Stimulated activated CD4-positive, alpha-beta T cell treated with anti-CD3 and anti-CD28 coated beads, Interleukin-1b, Interleukin-23, amount 100 ng/mL, for 1 hour (primary cell): ENCODE measurements at places on chromosomes 7 and 10.

DNA sequence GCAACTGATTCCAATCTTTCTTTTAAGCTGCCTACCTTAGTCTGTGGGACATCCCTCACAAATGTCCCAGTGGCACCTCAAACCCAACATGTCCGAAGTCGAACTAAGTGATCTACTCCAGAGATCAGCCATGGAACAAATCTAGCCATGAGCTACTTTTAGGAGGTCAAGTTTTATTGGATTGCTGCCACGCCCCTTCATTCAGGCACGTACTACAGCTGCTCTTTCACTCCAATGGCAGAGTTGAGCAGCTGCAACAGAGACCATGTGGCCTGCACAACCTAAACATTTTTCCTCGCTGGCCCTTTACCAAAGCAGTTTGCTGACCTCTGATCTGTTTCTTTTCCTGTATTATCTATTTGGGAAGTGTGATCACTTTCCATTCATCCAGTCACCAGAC, 192.4 kb upstream of the CDCA7L start:
- DNase-seq, result no peak

GRCh38 chr10:72058989-72059842, 29.1 kb downstream of the SPOCK2 start:
- DNase-seq, result no peak

GRCh38 chr7:77954773-77955555, 156.4 kb downstream of the PHTF2 start:
- no peak for DNase-seq

DNA sequence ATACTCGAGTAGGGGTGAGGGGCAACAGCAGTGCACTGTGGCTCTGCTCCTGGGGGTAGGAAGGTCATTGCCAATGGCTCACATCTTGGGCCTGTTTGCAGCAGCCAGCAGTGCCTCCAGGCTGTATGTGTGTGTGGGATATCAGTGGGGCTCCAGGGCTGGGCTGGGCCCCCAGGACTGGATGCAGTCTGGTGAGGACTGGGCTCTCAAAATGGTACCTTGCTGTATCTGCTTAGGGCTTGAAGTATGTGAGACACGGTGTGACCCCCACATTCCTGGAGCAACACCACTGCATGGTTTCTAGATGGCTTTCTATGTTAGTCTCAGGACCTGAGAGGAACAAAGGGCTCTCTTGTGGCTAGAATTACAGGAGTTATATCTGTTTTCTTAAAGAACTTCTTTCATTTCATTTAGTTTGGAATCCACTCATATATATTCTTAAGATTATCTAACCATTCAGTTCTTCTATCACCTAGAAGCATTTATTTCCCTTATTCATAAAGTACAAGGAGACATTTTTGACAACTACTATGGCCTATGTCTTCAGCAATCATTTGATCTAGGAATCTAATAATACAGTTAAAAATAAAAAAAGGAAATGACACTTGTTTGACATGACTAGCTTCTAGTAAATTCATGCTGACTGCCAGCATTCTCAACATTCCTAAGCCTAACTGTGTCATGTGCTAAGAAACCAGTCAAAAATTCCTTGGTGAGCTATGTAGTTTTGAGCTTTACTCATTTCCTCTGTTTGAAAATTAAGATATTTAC, 443.2 kb upstream of the SEMA3A start:
- no peak for DNase-seq

DNA sequence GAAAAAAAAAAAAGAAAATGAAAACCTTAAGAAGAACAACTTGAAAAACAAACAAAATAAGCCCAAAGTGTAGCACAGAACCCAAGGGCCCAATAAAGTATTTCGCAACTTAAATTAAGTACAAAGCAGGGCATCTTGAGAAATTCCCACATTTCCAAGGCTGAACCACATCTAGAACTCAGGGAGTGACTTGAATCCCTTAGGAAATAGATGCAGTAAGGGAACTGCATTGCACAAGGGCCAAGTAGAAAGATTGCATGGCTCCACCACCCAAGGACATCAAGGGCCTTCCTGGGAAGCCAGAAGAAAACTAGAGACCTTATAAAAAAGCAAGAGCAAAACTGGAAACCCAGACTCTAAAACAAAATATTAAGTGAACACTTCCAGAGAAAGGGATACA, 352.7 kb downstream of the CXCL12 start:
- no peak for DNase-seq

DNA sequence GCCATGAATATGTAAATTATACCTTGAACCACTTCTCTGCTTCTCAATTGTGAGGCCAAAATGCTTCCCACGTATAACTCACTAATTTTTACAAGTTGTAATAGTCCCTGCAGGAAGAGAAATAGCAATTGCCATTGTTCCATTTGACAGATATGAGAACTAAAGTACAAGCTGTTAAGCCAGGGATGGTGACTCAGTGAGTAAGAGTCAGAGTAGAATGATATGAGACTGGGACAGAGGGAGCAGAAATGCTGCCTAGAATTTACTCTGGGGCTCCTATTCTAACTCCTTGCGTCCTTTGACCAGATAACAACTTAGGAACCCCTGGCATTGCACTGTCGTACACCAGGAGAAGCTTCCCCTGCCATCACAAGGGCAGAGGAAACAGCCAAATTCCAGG, 45.1 kb upstream of the SEPTIN7 start:
- DNase-seq, result no peak

DNA sequence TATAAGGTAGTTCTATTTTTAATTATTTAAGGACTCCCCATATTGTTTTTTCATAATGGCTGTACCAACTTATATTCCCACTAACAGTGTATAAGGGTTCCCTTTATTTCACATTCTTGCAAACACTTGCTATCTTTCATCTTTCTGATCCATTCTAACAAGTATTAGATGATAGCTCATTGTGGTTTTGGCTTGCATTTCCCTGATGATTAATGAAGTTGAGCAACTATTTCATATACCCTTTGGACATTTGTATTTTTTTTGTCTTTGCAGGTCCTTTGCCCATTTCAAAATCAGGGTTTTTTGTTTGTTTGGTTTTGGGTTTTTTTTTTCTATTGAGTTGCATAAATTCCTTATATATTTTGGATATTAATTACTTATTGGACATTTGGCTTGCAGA, 107.2 kb downstream of the EPC1 start:
- no peak for DNase-seq

GRCh38 chr10:92830478-92831389, 17.6 kb upstream of the EXOC6 start:
- no peak for DNase-seq

DNA sequence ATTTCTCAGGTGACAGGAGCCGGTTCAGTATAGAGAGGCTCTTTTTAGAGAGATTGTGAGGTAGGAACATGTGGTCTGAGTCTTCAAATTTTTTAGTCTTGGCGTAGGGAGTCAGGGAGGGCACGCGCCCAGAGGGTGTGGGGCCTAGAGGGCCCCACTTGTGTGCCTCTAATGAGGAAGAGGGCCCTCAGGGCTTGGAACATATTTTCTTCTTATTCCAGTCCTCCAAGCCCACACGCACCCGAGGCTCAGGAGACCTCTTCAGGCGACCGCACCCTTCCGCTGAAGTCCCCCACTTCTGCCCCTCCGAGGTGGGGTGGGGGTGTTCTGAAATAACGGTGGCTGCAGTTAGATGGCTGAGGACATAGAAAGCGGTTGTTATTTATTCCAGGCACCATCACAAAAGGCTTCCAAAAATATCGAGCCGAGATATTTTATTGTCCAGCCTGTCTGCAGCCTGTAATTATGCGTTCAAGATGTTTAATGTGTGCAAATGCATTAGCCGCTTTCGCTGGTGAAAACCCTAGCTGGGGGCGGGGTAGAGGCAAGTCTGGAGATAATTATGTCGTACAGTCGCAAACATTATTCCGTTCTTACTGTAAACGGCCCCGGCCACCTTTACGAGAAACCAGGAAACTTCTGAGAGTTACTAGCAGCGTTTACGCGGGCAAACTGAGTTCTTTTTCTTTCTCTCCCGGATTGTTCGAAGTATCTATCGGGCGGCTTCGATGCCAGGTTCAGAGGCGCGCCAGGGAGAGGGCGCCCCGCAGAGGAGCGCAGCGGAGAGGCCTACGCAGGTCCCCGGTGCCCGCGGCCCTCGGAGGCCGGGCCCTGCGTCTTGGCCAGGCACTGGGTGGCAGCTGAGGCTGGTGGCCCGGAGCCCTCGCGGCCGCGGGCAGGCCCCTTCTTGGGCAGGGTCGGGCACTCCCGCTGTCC, 12.9 kb upstream of the HOXA13 start:
- DNase-seq, result no peak

GRCh38 chr7:151167197-151167961, at the start of gene GBX1:
Gene GBX1 (minus strand): TSS chr7:151167694. CDS start chr7:151167548, 146 bp downstream.
- DNase-seq, result no peak

- no peak for DNase-seq
These were observed 90.8 kb downstream of the EGFR start for GRCh38 chr7:55109404-55110167.

- no peak for DNase-seq
These were observed 33.0 kb downstream of the OAT start for GRCh38 chr10:124385627-124386185.

GRCh38 chr7:17236171-17236570, 62.3 kb upstream of the AHR start:
- no peak for DNase-seq

DNA sequence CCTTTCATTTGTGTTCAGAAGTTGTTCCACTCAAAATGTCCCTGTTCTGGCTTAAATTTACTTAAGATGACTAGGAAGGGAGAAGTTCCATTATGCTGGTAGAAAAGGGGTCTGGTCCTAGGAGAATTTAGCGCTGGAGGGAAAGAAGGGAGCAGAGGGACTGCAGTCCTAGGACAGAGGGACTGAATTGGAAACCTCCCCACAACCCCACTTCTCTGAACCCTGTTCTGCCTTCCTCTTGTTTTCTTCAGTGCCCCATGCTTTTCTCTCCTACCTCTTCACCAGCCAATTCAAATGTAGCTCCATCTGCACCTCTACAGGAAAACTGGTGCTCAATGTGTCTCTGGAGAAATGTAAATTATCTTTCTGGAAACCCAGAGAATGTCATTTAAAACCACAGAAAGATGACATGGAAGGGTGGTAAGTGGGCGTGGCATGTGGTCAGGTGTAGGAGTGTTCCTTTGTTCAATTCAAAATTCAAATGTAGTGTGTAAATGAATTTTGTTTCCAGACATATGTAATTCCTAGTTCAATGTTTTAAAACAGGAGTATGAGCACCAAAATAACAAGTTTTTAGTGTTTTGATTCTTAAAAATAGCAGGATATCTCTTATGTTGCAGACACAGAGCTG, 24.0 kb upstream of the RHOBTB1 start:
- DNase-seq, result no peak

GRCh38 chr10:48944171-48944570, 4.5 kb upstream of the LRRC18 start:
- no peak for DNase-seq

GRCh38 chr7:56175771-56176170, 59.6 kb upstream of the NUPR2 start:
- no peak for DNase-seq

DNA sequence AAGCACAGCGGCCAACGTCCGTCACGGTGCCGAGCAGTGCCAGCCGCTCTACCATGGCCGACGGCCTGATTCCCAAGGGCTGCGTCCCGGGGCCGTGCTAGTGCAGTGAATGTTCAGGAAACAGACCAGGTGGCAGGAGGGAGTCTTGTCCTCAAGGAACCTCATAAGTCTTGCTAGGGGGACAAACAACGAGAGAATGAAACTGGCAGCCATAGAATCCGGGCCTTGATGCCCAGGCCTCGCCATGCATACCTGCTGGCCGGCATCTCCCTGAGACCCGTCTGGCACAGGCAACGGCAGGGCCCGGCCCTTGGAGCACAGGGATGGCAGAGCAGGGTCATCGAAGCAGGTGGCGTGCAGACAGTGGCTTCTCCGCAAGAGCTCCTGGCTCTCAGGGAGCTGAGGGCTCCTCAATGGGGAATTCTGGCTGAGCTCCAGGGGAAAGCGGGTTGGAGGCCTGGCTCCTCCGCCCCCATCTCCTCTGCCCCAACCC, 58.8 kb downstream of the DIP2C start:
- DNase-seq, result no peak

- DNase-seq, result no peak
These were observed 4.8 kb upstream of the TMEM26 start for GRCh38 chr10:61458031-61458430.

DNA sequence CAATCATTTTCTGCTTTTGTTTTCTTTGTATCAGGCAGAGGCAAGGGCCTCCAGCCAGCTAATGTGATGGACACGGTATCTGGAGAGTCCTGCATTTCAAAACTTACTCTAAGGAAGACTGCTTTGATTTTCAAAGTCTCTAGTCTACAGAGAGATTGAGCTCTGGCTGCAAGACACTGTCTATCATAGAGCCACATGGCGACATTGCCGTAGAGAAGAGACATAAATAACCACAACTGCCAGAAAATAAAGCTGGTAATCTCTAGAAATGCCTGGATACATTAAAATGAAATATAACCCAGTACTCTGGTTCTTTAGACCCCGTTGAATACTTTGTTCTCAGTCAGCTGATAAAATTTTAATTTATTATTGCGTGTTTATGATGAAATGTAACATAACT, 90.8 kb downstream of the OTUD1 start:
- DNase-seq, result no peak

- no peak for DNase-seq
These were observed 14.2 kb upstream of the NT5C3A start for GRCh38 chr7:33076737-33077136.

- no peak for DNase-seq
These were observed 3.7 kb upstream of the ACHE start for GRCh38 chr7:100899432-100899831.
